Esophagus squamous epithelium (tissue), 5 donors: ENCODE measurements at places on chromosomes 5 and 9. TPM values are rescaled to one million over a fixed set of nuclear protein-coding genes. Genes with fewer than 3 reads are reported as not detected.

OR1Q1 gene
- not detected for total RNA-seq

DNA sequence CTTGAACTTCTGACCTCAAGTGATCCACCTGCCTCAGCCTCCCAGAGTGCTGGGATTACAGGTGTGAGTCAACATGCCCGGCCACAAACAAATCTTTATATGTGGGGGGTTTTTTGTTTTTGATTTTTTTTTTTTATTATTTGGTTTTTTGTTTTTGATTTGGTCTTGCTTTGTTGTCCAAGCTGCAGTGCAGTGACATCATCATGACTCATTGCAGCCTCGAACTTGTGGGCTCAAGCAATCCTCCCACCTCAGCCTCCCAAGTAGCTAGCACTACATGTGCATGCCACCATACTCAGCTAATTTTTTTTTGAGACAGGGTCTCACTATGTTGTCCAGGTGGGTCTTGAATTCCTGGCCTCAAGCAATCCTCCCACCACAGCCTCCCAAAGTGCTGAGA is 42.4 kb downstream of the ALDH7A1 start:
- DNase-seq = no peak
- no peak overlapping the region for H3K4me3 ChIP-seq
- H3K27me3 ChIP-seq = no peaks in the 10 kb centered on the region
- H3K36me3 ChIP-seq = peaks cover 40% of the 10 kb centered on the region
- H3K27ac ChIP-seq = no peak overlapping the region
- no peaks in the 10 kb centered on the region for H3K4me1 ChIP-seq

DNA sequence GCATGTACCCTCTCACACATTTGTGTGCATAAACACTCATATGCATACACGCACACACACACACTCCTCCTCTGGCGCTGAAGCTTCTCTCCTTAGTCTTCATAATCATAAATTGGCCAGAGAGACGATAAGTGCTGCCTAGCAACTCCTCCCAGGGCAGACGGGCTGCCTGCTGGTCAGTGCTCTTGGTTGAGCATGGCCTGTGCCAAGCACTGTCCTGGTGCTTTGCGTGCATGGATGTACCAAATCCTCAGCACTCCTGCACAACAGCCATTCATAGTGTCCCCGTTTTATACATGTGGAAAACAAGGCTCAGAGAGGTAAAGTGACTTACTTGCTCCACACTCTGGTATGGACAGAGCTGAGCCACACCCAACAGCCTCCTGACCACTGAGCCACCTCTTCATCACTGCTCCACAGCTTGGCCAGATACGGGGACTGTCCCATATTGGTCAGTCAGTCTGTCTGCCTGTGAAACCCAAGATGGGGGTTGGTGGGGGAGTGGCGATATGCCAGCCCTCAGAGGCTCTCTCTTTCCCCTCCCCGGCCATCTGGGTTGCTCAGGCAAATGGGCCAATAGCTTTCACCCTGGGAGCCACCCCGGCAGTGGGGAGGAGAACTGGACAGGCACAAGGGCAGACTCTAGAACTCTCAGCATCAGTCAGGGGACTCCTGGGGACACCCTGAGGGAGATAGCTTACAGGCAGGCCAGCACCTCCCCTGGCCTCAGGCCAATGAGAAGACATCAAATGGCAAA is 64.3 kb upstream of the GARNL3 start:
- no peak overlapping the region for H3K4me3 ChIP-seq
- no peak overlapping the region for H3K27ac ChIP-seq
- H3K36me3 ChIP-seq = no peaks in the 10 kb centered on the region
- no peaks in the 10 kb centered on the region for H3K27me3 ChIP-seq

GRCh38 chr5:170343177-170343576 is 45.6 kb upstream of the LCP2 start:
- H3K36me3 ChIP-seq = no peaks in the 10 kb centered on the region
- DNase-seq = no peak
- H3K4me1 ChIP-seq = no peaks in the 10 kb centered on the region
- no peaks in the 10 kb centered on the region for H3K27me3 ChIP-seq
- H3K27ac ChIP-seq = no peak overlapping the region

- H3K4me3 ChIP-seq = no peak overlapping the region
- DNase-seq = no peak
- peaks cover 78% of the 10 kb centered on the region for H3K27me3 ChIP-seq
- no peaks in the 10 kb centered on the region for H3K4me1 ChIP-seq
- no peak overlapping the region for H3K27ac ChIP-seq
Observed at GRCh38 chr5:174337276-174338184, 292.0 kb downstream of the NSG2 start.

DNA sequence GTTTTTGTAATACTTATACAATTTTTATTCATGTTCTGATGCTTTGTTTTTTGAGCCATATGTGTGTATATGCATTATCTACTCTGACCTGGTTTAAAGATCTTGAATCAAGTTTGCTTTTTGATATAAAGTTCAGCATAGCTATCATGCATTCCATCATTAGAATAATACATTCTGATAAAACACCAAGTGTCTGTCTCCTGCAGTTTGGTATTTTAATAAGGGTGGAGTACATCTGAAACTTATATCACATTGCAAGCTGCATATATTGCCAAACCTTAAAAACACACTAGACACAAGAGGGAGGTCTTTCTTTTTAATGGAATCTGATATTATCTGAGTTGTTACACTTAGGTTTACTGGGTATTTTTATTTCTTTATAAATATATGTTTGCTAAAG is 102.8 kb upstream of the ADAMTSL1 start:
- H3K4me3 ChIP-seq = no peak overlapping the region
- no peaks in the 10 kb centered on the region for H3K36me3 ChIP-seq
- no peak for DNase-seq
- no peaks in the 10 kb centered on the region for H3K27me3 ChIP-seq
- H3K4me1 ChIP-seq = no peaks in the 10 kb centered on the region
- H3K27ac ChIP-seq = no peak overlapping the region

DNA sequence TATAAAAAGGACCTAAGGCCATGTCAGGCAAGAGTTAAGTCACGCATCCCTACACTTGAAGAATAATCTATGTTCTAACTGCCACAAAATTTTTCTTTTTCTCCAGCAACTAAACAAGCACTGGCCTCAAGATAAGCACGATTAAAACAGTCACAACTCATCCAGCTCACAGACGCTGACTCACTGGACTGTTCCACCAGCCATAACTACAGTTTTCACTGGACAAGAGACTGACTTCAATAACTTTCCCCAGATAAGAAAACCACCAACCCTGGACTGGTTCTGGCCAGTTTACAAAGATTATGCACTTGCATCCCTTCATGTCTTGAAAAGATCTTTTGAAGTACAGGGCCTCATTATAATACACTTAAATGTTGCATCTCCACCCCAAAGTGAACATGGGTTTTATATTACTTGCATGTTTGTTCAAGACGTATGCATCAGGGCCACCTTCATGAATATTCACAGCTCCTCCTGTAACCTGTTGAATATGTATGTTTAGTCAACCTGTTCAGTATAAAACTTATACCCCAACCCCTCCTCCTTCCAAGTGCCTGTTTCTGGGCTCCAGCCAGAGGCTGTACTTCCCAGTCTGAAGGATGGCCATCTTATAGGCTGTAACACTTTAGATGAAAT is 129.3 kb upstream of the EPB41L4A start:
- no peak for DNase-seq
- H3K27ac ChIP-seq = no peak overlapping the region
- H3K4me3 ChIP-seq = no peak overlapping the region

GRCh38 chr9:128787659-128788058 is 606 bp downstream of the TBC1D13 start:
- no peak for DNase-seq
- H3K4me3 ChIP-seq = peak overlapping the region; percentile 87
- peak overlapping the region; percentile 94 for H3K27ac ChIP-seq

DNA sequence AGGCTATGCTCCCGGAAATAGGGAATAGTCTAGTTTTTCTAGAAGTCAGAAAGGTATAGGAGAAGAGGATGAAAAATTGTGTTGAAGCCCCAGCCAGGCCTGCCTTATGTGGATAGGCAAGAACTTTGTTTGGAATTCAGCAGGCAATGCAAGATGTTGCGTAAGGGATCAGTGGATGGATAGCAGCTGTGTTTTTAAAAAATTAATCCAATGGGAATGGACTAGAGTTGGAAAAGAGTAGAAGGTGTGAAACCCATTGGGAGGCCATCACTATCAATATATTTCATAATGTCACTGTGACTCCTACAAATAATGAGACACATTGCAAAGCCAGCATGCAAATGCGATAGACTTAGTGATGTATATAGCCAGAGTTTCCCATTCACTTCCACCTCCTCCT is 281.9 kb downstream of the MARCHF11 start:
- H3K27ac ChIP-seq = no peak overlapping the region
- no peaks in the 10 kb centered on the region for H3K27me3 ChIP-seq
- peaks cover 22% of the 10 kb centered on the region for H3K4me1 ChIP-seq
- DNase-seq = no peak
